NCI-H2081 (cell line): ENCODE measurements at places on chromosomes 7 and 10.

DNA sequence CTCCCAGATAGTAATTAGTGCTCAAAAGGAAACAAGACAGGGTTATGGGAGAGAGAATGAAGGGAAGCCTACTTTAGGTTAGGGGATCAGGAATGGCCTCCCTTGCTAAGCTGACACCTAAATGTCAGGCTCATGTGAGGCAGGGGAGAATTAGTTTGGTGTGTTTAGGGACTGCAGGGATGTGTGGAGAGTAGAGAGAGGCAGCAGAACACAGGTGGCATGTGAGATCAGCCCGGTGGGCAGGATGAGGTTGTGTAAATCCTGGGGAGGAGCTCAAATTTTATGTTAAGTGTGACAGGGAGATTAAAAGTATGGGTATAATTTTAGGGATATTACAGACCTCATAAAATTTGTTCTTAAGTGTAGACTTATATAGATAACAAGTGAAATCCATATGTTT, 56.2 kb upstream of the ZNF438 start:
- DNase-seq = no peak

DNA sequence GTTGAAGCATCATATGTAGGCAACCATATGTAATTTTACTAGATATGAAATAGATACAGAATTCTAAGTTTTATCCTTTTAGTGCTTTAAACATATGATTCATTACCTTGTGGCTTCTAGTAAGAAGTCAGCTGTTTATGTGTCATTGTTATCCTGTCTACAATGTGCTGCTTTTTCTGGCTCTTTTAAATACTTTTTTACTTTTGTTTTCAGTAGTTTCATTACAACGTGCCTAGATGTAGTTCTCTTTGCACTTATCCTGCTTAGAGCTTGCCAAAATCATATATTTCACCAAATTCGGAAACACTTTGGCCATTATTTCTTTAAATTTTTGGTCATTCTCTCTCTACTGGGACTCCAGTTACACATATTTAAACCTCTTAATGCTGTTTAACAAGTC, 26.4 kb downstream of the YAE1 start:
- no peak for DNase-seq

GRCh38 chr10:73338801-73339368, 19.8 kb downstream of the CFAP70 start:
- DNase-seq = no peak

- DNase-seq = no peak
These were observed 232.5 kb upstream of the FZD1 start for GRCh38 chr7:91031757-91032156.

DNA sequence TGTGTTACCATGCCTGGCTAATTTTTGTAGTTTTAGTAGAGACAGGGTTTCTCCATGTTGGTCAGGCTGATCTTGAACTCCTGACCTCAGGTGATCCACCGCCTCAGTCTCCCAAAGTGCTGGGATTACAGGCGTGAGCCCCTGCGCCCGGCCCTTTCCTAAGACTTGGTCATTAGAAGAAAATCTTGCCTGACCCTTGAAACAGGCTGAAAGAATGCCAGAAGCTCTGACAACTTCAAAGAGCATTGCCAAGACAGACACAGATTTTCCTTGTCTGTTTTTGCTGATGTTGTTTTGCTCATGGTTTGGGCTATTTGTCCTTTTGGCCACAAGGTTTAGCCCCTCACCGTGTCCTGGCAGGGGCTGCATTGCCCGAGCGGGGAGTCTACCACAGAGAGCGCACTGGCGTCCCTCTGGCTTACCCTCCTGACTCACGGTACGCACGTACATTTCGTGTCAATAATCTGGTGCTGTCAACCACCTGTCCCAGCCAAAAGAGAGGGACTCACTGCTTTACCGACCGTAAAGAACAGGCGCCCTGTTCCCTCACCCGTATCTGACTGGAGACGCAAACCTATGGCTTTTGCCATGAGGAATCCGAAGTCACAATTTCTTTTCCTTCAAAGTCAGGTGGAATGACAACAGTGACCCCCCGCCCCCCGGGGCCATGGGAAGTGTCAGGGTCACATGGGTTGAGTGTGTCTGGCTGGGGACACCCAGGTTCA, 10.1 kb upstream of the INPP5A start:
- DNase-seq = no peak

GRCh38 chr7:35650751-35651150, 44.2 kb downstream of the HERPUD2 start:
- no peak for DNase-seq

DNA sequence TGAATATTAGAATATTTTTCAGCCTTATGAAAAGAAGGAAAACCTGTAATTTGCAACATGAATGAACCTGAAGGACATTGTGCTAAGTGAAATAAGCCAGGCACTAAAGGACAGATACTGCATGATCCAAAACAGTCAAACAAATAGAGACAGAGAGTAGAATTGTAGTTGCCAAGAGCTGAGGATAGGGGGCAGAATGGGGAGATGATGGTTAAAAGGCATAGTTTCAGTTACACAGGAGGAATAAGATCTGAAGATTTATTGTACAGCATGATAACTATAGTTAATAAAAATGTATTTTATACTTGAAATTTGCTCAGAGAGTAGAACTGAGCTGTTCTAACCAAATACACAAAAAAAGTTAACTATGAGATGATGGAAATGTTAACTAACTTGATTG, 149.0 kb upstream of the TMEM106B start:
- DNase-seq = no peak

GRCh38 chr7:107355616-107356015, 114.2 kb upstream of the GPR22 start:
- no peak for DNase-seq

DNA sequence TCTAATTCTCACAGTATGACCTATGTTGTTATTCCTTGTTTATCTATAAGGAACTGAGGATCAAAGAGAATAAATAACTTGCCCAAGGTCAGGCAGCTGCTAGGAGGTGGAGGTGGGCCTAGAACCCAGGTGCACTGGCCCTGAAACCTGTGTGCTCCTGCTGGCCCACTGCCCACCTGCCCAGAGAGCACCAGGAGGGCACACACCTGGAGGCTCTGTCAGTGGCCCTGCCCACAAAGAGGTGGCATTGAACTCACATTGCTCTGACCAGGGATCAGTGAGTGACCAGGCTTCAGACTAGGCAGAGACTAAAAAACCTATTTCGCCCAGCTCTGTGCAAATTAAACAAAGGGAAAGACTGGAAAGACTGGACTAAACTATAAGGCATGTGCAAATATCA, 210.6 kb downstream of the TNS3 start:
- no peak for DNase-seq

DNA sequence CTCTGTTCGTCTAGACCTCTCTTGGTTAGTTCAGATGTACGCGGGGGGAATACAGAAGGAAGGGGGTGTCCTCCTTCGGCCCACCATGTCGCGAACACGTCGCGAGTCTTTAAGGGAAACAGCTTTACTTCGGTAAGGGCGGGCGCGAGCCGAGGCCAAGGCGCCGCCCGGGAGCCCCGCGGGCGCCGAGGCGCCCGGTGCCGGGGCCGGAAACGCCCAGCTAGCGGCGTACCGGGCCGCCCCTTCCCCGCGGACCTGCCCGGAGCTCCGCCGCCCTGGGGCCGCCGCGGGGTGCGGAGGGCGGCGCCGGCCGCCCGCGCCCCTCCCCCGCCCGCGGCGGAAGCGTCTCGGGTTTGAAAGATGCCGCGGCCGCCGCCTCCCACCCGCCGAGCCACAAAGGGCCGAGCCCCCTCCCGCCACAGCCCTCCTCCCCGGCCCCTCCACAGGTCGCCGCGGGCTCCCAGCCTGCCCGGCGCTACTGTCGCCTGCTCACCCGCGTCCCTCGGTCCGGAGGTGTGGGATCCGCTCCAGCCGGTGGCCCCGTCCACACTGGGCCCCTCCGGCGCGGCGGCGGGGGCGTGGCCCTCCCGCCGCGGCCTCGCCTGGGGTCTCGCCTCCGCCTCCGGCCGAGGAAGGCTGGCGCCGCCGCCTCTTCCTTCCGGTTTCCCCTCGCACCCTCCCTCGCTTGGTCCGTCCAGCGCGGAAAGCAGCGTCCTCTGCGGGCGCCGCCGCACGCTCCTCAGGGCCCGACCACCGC, at the start of gene KBTBD2:
KBTBD2 (minus strand) TSS at position 718 of the 757 bp plus-strand sequence. CDS start 12,156 bp downstream, outside the sequence.
- peak; percentile 43 for DNase-seq

DNA sequence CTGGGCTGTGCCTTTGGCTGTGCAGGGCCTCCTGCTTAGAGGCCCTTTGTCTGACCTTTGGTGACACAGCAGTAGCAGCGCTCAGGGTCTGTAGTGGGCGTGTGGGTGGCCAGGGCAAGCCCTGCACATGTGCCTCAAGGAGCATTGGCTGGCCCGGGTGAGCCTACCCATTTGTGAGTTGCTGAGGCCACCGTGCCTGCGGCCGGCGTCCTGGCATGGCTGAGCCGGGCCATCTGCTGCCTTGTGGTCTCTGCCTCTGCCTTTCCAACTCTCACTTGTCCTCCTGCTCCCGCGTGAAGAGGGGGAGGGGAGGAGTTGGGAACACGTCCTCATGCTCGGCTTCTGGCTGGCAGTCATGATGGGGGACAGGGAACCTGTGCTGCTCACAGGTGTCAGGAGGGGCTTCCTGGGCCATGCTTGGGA, 9.2 kb upstream of the ORAI2 start:
- DNase-seq = no peak

- no peak for DNase-seq
These were observed 91.7 kb upstream of the ZMIZ1 start for GRCh38 chr10:78976825-78977755.

GRCh38 chr7:375321-375831, 85.4 kb downstream of the FOXL3 start:
- DNase-seq = no peak

- no peak for DNase-seq
These were observed 38.7 kb downstream of the CDK6 start for GRCh38 chr7:92797693-92798092.

DNA sequence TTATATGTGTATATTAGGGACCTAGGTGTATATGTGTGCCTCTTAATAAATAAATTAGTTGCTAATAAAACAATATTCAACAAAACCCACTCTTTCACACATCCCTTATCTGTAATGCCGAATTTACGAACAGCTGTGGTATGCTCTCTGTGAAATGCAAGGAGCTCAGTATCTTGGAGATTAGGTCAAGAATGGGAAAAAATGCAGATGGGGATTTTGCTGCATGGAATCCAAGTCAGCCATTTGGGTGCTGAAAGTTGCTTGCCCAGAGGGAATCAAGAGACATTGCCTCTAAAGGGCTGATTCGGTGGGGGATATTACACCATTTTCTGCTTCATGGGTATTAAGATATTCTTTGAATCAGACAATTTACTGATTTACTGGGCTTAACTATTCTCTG, 93.5 kb downstream of the CREB5 start:
- no peak for DNase-seq

DNA sequence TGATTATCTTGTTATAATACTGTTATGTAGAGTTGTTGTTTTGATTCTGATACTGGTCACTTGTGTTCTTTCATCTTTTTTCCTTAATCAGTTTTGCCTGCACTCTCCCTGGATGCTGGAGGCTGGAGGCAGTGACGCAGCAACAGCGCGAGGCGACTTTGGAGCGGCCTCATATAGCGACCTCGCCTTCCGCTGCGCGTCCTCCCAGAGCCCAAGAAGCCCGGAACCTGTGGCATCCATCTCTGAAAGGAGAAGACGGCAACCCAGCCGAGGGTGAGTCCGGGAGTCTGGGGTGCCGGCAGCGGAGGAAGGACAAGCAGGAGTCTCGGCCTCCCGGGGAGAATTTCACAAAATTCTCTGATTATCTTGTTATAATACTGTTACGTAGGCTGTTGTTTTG, 161.2 kb downstream of the ZNF33B start:
- DNase-seq = no peak

- DNase-seq = no peak
These were observed 1020.6 kb downstream of the XPNPEP1 start for GRCh38 chr10:108902619-108903285.

DNA sequence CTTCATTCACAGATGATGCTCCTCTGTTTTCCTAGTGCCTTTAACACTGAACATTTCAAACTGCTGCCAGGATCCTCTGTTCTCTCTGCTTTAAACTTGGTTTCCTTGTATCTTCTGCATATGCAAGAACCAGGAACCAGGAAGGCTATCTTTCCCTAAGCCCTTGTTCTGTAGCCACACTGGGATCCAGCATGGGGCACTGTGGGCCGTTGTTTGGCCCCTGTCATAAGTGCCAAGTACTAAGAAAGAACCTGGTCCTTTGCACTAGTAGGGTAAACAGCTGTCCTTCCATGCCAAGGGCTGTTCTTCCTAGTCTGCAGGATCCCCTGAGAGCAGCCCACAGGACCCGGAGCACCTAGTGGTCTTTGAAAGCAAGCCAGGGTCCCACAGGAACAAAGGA, 49.0 kb upstream of the TRIM8 start:
- no peak for DNase-seq

DNA sequence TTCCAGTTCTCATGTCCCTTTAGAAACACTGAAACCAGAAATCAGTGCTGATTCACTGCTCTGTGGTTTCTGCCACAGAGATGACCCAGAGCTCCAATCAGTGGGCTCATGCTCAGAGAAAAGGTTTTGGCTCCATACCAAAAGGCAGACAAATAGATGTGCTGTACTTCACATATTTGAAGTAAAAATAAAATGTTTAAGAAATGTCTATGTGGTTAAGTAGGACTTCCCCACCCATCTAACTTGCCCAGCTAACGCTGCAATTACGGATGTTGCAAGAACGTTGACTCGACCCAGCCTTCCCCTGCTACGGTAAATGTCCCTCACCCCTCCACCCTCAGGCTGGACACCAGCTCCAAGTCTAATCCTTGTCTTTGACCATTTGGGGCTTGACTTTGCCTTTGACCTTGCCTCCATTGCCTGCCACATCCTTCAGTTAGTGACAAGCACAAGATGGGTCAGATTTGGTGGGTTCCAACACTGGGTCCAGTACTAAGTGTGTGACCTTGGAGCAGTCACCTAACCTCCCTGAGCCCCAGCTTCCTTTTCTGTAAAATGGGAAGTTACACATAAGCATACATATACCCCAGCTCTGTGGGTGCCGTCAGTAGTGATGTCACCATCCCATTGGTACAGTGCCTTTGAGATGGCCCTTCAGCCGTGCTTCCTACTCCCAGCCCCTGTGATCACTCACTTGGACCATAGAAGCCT, 95.8 kb downstream of the CHST15 start:
- DNase-seq = no peak

DNA sequence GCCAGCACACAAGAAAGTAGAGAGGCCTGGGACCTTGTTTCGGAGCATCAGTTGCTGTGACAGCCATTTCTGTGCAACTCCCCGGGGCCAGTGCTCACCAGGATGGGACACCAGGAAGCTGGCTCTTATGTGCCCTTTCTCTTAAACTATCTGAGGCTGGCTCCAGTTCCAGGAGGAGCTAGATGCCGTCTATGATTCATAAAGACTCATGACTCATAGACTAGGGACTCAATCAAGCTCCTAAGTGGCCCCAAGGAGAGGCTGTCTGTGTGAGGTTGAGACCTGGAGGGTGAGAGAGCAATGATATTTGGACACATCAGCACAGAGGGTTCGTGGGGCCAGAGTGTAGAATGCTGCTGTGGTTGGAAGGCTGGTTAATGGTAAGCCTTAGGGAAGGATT, 580.1 kb downstream of the CCSER2 start:
- no peak for DNase-seq
